ENCODE measurements at places on chromosomes 11 and 22.

DNA sequence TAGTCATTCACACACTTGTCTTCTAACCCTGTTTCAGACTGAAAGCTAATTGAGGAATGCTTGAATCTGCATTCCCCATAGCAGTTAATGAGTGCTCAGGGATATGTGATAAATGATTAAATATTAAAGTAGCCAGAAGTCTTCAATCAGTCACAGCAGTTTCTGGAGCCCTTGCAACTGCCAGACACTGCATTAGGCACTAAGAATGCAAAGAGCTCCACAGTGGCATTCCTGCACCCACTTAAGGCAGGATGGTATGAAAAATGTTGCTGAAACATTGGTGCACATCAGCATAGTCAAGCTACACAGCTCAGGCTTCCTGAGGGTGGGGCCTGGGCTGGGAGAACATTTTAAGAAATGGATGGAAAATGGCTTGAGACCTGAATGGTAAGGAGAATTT is 6.5 kb downstream of the DTX4 start:
- DNase-seq = no peak

DNA sequence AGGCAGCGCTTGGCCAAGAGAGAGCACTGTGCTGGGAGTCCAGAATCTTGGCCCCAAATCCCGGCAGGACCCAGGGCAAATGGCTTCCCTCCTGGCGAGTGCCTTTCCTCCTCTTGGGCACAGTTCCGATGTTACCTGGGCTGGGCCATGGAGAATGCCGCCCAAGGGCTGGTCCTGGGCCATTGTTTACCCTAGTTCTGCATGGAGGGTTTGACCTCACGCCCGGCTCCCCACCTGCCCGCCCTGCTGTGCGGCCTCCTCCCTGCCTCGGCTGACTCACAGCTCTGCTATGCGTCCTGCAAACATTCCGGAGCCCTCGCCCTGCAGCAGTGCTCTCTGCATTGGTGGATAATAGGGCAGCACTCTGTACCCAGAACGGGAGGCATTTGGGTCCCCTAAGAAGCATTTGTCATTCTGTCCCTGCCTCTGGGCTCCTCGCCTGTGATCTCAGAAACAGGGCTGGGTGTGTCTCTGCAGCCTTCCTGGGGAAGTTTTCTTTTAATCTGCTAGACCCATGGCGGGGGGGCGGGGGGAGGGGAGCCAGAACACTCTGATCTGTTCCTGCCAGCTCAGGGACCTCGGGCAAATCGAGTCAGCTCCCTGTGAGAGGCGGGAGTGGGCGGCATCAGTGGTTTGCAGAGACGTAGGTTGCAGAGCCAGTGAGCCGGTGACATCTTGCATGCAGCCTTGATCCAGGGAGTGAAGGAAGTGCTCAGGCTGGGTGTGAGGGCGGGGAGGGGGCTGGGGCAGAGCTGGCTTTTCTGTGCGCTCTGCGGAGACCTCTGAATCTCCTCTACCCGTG is 32.9 kb upstream of the SMIM38 start:
- peak; percentile 88 for DNase-seq

DNA sequence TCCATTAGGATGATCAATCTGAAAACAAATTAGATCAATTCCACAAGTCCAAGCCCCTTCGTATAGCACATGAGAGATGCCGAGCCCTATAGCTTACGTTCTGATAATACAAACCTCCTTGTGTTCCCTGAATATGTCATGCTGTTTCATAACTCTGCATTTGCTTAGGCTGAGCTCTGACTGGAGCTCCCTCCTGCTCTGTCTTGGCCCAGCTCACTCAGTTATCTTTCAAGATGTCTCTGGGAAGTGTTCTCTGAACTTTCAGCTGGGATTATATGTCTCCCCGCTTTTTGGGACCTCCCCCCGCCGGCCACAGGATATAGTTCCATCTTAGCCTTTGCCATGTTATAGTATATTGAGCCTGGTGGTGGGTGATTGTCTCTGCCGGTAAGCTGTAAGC is 44.0 kb downstream of the FDX1 start:
- DNase-seq = no peak

- DNase-seq = no peak
These were observed 37.1 kb upstream of the CREB3L1 start for GRCh38 chr11:46240371-46240770.

- DNase-seq = no peak
These were observed 379 bp upstream of the BRMS1 start for GRCh38 chr11:66345316-66345649.

GRCh38 chr22:23626286-23626975 is 5.7 kb downstream of the DRICH1 start:
- DNase-seq = no peak

DNA sequence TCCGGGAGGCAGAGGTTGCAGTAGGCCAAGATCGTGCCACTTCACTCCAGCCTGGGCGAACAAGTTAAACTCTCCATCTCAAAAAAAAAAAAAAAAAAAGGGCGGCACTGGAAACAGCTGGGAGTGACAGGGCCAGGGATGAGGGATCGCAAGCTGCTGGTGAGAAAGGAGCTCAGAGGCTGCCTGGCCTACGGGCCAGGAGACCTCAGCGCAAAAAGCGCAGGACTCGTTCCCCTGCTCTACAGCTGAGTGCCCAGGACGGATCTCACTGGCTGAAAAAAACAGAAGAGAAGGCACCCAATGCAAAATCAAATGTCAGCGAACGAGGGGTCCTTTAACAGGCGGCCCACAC is 650 bp upstream of the NUP50 start:
- DNase-seq = no peak

Data from H4 (cell line).